ENCODE measurements at places on chromosomes 4 and X. TPM values are rescaled to one million over a fixed set of nuclear protein-coding genes. Genes with fewer than 3 reads are reported as not detected.

Gene IL3RA
- 0.13 TPM for polyA plus RNA-seq

Gene ABLIM2
- polyA plus RNA-seq = not detected

Gene PDGFRA
- polyA plus RNA-seq = 109 TPM

Gene LONRF3
- polyA plus RNA-seq = not detected

DNA sequence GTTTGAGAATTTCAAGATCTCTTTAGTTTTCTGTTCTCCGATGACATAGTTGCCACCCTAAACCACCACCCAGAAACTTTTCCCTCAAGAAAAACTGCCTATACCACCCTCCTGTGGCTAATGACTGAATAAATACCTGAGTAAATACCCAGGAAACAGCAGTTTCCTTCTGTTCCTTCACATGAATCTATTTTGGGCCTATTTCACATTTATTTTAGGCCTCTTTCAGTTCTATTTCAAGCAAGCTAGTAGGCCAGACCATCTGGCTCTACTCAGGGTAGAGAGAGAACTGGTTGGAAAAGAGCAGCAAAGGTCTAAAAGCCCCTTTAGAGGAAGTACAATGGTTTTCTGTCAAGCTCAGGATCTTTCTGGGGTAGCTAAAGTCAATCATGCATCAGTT is 23.4 kb downstream of the ARHGEF9 start:
- peak; percentile 12 for DNase-seq

- no peak for DNase-seq
These were observed 2.8 kb downstream of the APLN start for GRCh38 chrX:129651756-129652564.

- DNase-seq = peak; percentile 85
These were observed 180.8 kb downstream of the RAPGEF2 start for GRCh38 chr4:159283696-159284095.

DNA sequence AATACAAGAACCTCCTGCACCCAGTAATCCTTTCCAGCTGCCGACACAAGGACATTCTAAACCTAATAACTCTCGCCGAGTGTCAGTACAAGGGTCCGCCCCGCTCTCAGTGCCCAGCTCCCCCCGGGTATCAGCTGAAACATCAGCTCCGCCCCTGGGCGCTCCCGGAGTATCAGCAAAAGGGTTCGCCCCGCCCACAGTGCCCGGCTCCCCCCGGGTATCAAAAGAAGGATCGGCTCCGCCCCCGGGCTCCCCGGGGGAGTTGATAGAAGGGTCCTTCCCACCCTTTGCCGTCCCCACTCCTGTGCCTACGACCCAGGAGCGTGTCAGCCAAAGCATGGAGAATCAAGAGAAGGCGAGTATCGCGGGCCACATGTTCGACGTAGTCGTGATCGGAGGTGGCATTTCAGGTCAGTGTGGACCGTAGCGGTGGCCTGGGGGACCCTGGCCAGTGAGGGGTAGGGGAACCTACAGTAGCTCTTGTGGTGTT is at the start of gene MAOA:
MAOA (plus strand) TSS at position 295 of the 490 bp plus-strand sequence; CDS start at position 338, 43 bp downstream.
- DNase-seq = no peak

DNA sequence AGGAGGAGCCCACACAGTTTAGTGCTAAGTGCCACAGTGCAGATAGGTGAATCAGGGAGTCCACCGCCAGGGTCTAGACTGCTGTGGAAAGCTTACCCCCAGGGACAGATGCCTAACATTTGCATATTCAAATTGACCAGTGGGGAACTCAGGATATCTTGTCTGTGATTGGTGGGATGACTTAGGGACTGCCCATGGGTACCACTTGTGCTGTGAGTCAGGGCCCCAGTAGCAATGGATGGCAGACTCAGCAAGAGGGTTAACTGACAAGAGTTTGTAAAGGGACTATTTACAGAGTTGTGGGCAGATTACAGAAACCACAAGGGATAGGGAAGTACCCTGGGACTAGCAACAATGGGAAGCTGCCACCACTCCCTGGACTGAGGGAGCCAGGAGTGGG is 282.1 kb downstream of the BCOR start:
- DNase-seq = no peak

DNA sequence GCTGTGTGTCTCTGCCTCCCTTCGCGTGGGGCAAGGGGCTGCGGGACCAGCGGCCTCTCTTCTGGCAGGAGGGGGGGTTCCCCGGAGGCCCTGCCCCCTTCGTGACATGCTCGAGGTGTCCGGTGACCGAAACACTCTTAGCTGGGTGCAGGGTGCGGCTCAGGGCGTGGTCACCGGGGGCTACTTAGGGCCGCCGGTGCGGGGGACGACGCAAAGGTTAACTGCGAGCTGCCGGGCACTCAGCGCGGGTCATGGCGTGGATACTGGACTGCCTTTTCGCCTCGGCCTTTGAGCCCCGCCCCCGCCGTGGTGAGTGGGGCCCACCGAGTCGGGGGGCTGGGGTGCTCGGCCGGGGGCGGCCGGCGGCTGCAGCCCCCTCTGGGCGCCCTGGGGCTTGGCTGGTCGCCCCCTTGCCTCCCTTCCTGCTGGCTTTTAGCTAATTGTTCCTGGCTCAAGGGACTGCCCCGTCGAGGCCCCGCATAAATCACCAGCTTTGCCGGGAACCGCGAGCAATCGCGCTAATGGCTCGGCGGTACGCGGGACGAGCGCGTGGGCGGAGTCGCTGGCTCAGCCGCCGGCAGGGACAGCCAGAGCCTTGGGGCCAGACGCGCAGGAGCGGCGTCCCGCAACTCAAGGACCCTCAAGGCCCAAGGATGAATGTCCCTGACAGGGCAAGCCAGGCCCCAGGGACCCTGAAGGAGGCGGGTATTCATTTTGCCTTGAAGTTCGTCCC is at the start of gene ARHGAP36:
ARHGAP36 (plus strand) TSS at position 211 of the 733 bp plus-strand sequence. CDS start 23,320 bp downstream, outside the sequence.
- peak; percentile 5 for DNase-seq

DNA sequence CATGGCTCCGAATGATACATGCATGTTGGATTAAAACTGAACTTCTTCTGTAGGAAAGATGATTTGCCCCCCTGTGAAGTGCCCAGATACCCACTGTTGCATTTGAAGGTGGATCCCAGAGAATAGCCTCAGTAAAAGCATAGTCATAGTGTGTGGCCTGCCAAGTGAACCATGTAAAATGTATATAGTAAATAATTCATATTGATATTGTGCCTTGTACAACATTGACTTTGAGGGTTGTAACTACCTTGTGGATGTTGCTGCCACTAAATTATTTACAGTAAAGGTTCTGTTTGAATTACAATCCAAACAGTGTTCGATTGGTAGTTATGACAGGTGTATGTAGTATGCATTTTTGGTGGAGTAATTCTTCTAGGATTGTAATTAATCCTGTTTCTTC is 19.2 kb downstream of the TMEM131L start:
- DNase-seq = no peak

Measured in GM23248 (cell line).